Activated T-cell treated with anti-CD3 and anti-CD28 coated beads for 1 hour (primary cell): ENCODE measurements at places on chromosomes 1 and 21.

DNA sequence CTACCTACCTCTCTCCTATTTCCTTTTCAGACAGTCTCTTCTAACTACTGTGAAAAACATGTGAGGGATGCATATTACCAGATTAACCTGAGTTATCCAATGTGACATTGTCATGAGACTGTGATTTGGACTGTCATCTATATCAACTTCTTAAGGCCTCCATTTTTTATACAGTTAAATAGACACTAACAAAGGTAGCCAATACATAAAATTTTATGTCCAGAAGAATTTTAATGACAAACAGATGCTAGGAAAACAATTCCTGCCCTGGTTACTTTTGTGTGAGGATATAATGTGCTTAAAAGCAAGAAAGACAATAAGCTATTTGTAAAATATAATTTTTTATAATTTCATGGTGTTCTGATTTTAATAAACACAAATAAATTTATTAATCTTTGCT lies 136.2 kb downstream of the DPYD start:
- DNase-seq, result no peak

GRCh38 chr1:205168291-205168690 lies 43.2 kb downstream of the DSTYK start:
- no peak for DNase-seq

- DNase-seq, result no peak
Measured at GRCh38 chr1:16986962-16987361, 6.5 kb upstream of the MFAP2 start.

GRCh38 chr1:179142889-179143299 lies 61.0 kb downstream of the TOR3A start:
- DNase-seq, result no peak

GRCh38 chr1:71086331-71086730 lies 5.5 kb upstream of the ZRANB2 start:
- DNase-seq, result no peak

- peak; percentile 14 for DNase-seq
Measured at GRCh38 chr1:41322835-41323234, 38.4 kb upstream of the FOXO6 start.

DNA sequence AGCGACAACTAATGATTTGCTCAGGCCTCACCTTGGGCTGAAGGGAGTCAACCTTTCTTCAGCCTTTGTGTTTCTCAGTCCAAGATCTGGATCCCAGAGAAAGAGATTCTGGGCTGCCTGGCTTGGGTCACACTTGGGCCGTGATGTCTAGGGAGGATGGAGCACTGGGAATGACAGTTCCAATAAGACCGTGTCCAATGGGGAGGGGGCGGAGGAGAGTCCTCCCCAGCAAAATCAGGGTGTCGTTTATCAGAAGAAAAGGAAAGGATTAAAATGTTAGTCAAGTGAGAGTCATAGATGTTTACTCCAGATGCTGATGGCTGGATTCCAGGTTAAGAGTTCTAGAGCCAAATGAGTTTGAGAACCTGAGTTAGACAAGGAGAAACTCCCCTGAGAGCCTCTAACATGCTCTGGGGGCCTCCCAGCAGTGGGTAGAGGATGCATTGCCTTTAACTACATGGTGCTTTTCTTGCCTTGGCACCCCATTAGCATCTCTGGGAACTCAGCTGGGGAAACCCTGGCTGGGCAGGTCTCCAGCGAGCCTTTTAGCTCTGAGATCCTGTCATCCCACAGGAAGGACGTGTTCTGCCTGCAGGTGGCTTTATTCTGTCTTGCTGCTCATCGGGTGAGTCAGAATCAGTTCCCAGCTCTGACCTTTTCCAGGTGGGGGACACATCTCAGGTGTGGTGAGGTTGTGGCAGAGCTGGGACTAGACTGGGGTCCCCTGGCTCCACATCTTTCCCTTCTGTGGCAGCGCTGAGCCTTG lies 22.2 kb downstream of the NIPAL3 start:
- no peak for DNase-seq

DNA sequence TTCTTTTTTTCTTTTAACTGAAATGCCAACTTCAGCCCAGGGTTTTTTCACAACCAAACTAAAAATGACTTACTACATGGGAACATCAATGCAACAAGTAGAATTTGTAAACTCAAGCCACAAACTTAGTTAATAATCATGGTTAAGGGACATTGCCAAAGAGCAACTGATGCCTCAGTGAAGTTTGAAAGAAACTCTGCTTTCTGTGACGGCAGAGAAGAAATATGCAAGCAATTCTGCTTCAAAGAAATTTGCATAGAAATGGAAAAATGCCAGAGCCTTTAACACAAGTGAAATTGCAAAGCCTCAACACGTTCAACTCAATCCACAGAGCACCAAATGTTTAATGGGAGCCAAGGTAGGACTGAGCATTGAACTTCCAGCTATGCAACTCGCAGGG lies 5.0 kb upstream of the CHD5 start:
- no peak for DNase-seq

DNA sequence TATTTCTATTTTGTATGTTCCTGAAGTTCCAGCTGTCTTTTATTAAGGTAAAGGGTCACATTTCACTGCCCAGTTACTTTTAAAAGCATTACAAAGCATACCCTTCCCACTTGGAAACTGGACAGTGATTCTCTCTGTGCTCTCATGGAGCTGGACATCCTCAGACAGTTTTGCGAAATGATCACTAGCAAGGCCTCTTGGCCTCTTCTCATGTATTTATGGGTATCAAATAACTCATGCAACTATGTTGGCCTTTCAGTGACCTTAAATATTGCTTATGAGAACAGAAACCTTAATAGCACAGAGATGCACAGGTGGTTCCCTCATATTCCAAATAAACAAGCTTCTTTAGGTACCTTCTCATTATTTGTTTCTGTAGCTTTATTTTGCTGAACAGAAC lies 7.9 kb upstream of the AMPD1 start:
- DNase-seq, result no peak

- no peak for DNase-seq
Measured at GRCh38 chr21:29523646-29524045, 224.9 kb downstream of the BACH1 start.

DNA sequence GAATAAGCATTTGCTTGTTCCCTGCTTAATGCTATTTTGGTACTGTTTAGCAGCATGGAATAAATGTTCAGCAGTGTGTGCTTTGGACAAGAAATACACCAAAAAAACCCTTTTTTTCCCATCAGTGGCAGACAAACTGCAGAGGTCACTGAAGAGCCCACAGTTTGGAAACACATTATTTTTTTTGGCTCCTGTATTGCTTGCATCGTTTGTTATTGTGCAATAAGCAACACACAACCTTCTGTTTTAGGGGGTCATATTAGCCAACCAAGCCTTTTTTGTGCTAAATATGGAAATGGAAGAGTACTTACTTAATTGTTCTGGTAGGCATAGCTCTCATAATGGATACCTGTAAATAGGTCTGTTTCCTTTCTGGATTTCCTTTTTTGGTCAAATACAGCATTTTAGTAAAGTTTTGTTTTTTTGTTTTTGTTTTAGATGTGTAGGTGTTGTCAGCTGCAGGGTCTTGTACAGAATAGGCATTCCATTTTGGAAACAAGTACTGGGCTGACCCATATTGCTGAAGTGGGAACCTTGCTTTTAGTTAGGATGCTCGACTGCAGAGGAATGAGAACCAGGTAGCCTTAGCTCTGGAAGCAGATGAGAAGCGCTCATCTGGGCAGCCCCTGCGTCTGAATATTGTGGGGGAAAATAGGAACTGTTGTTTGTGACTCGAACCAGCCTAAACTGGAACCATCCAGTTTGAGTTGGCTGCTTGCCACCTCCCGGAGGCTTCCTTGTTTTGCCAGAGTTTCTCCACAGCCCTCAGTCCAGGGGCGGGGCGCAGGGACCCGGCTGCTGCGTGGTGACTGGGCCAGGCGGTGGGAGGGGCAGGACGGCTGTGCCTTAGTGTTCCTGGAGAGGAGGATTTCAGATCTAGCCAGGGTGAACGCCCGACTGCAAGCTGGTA lies 38.4 kb downstream of the SPEN start:
- peak; percentile 17 for DNase-seq

- DNase-seq, result no peak
Measured at GRCh38 chr1:20727746-20728316, 4.7 kb downstream of the SH2D5 start.

- no peak for DNase-seq
Measured at GRCh38 chr21:45864436-45864835, 117.1 kb upstream of the COL6A1 start.

DNA sequence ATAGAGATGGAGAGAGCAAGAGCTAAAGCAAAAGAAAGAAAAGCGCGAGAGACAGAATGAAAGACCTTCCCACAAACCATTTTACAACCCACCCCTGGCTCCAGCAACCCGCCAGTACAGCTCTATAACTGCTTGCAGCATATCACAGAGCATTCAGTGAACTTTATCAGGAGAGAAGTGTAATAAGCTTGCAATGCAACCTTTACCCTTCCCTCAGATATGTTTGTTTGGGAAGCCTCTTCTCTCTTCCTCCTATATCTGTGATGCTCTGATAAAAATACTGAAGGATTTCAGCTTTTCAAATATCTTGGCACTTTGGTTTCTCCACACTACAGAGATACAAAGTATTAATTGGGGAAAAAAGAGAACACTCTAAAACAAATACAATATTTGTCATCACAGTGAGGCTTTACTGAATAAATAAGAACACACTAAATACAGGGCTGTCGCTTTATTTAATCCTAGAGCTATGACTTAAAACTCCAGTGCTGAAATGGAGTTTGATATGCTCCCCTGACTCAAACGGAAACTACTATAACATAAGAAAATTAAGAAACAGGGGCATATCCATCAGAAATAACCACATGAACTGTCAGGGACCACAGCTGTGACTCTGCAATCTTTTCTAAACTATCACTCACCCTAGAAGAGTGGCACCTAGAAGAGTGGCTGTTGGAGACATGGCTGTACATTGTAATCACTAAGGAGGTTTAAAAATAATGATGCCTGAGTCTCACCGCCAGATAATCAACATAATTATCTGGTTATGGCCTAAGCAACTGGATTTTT lies 6.7 kb downstream of the CRP start:
- no peak for DNase-seq

DNA sequence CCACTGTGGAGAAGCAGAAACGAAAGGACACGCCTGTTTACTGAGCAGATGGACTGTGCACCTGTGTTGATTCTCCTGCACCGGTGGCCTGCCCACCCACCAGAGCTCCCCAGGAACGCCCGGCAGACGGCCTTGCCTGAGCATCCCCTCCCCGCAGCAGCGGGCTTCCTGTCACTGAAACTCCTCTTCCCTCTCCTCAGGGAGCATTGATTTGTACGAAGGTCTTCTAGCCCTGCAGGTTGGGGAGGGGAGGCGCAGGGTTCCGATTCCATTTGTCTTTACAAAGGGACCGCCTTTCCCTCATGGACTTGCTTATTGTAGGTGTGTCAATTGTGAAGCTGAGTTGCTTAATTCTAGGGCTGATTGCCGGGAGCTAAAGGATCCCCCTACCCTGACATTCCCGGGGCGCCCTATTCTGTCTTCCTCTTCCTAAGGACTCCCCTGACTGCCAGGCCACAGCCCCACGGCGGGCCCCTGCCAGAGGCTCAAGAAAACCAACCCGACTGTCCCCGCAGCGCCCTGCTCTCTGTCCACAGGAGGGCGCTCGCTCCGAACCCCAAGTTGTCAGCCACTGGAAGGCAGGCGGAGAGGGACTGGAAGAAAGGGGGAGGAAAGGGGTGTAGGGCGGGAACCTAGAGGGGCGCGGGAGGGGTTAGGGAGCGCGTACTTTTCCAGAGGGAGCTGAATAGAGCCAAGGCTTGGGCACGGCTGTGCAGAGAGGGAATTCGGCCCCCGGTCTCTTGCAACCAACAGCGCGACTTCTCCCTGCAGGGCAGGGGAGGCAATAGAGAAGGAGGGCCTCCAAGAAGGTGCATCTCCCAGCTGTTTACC lies 2.8 kb downstream of the S100A6 start:
- DNase-seq, result peak; percentile 76

DNA sequence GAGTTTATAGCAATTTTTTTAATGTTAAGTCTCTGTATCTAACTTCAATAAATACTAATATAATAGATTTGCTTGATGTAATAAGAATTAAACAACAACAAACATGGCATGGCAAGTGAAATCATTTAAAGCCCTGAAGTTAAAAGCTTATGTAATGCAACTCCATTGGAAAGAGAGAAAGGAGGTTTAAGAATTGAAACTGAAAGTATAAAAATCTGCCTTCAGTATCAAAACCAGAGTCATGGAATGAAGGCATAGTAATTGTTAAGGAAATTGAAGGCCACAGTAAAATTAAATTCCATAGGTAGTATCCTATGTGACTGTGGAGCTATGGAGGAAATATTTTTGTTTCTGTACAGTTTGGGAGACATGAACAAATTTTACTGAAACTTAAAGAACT lies 55.1 kb downstream of the PRDX6 start:
- no peak for DNase-seq

GRCh38 chr1:27397110-27397509 lies 4.7 kb downstream of the GPR3 start:
- no peak for DNase-seq

- no peak for DNase-seq
Measured at GRCh38 chr1:117616967-117617366, 11.1 kb downstream of the TENT5C start.

GRCh38 chr1:172970186-172970585 lies 80.6 kb downstream of the TNFSF18 start:
- DNase-seq, result no peak

DNA sequence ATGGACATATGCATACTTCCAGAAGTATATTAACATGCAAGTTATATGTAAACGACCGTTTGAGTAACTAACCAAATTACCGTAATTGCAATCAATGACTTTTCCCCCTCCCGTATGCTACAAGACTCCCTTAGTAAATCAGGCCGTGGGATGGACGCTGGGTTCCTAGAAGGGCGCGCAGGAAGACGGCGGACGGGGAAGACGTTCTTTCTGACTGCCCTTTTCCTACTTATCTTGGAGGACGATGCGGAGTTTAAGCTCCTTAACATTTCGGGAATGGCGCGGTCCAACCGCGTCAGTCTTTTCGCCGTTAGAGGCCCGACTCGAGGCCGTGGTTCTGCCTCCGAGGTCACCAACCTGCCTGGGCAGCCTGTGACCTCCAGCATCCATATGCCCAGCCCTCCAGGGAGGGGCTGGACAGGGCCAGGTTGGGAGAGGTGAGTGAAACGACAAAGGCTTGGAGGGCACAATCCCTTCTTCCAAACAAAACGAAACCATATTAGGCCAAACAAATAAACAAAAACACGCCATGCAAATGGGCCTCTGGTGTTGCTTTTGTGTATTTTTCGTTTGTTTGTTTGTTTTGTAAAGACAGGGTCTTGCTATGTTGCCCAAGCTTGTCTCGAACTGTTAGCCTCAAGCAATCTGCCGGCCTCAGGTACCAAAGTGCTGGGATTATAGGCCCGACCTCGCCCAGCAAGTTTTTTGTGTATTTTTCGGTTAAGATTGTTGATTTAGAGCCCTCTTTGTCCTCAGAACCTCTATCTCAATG lies 873 bp upstream of the PI4KB start:
- DNase-seq, result no peak

GRCh38 chr1:67843746-67844145 lies 10.5 kb upstream of the GNG12 start:
- DNase-seq, result no peak

DNA sequence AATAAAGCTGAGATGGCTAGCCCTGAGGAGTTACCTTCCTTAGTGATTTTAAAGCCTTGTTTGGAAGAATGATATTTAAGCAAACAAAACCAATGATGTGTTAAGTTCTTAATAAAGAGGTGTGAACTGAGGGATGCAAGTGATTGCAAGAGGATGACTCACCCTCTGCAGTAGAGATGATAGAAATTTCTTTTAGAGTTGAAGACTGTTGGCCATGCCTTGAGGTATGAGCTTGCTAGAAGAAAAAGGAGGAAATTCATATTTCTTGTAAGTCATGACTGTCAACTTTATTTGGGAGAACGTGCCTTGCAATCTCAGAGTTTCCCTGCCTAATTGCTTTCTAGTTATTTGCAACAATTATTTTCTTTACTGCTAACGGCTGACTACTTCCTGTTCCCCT lies 94.7 kb downstream of the PLA2G4A start:
- DNase-seq, result no peak

- no peak for DNase-seq
Measured at GRCh38 chr1:223266632-223267172, 97.3 kb downstream of the SUSD4 start.
